ENCODE measurements at places on chromosomes 13 and 19.

DNA sequence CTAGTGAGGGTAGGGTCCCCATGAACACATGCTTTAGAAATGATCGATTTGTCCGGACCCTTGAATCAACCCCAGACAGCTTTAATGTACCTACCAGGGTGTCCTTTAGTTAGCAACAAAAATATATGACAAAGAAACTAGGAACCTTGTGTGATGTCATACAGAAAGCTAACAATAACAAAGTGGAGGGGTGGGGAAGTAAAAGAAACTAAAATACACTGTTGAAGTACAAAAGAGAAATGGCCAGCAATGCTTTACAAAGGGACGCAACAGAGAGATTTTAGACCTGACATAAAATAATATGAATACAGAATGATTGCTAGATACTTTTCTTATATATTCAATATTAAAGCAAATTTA is 40.0 kb downstream of the DZIP1 start:
- no peak for DNase-seq

DNA sequence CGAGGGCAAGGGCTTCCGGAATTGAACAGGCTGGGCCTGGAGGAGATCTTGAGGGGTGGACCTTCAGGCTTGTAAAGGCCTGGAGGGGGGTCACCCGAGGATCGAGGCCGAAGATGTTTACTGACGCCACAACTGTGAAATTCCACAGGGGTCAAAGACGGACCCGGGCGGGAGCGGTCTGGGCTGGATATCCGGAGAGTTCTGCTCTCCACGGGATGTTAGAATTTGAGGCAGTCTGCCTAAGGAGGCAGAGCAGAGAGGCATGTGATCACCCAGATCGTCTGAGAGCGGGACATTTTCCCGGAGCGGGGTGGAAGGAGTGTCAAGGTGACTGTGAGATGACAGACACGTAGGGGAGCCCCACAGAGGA is 13.2 kb downstream of the KLHL26 start:
- DNase-seq = no peak

DNA sequence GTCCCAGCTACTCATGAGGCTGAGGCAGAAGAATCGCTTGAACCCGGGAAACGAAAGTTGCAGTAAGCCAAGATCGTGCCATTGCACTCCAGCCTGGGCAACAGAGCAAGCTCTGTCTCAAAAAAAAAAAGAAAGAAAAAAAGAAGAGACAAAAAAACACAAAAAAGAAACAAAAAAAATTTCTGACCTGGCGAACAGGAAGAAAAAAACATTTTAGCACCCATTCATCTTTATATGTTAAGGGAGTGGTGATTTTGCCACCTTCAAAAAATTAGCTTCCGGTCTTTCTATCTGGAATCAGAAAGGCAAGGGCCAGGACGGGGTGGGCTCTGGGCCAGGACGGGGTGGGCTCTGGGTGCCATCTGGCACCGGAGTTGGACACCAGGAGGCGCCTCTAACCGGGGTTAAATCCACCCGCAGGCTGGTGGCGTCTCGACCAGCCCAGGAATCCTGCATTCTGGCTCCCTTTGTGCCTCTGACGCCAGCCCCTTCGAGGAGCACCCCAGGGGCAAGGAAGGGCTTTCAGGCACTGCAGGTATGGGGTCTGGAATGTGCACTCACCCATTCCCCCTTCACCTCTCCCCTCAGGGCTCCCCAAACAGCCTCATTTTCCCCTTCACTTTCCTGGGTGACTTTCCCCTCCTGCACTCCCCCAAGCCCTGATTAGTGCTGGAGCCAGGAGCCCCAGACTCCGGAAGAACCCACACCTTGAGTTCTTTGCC is 10.4 kb upstream of the ZSWIM4 start:
- no peak for DNase-seq

- no peak for DNase-seq
Observed at GRCh38 chr13:43389983-43390382, 366.6 kb downstream of the DNAJC15 start.

GRCh38 chr19:36604656-36605100 is 435 bp upstream of the ZNF382 start:
- DNase-seq = peak; percentile 40

DNA sequence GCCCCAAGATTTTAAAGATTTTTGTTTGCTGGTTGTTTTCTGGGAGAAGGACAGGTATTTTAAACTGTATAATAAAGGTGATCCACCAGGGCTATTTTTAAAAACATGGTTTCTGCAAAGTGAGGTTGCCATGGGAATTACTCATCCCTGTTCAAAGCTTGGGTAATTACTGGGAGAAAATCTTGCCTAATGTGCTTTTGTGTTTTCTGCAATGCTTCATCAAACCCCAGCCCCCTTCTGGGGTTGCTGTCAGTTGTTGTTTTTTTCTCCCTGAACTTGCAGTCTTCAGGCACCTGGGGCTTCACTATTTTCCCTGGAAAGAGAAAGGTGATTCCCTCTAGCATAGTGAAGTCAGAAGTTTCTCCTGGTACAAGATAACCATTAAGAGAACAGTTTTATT is 277.2 kb downstream of the NALCN start:
- DNase-seq = no peak

GRCh38 chr19:6014551-6015135 is 36.7 kb upstream of the RANBP3 start:
- no peak for DNase-seq

DNA sequence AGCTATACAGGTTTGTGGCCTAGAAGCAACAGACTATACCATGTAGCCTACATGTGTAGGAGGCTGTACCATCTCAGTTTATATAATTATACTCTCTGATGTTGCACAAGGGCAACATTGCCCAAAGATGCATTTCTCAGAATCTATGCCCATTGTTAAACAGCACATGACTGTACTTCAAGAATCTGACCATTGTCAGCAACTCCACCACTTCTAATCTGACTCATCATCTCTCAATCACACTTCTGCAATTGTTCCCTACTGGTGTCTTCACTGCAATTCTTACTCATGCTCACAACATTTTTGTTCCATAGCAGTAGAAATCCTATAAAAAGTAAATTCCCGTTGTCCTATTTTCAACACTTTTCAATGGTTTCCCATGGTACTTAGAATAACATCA is 63.9 kb upstream of the ATXN8OS start:
- no peak for DNase-seq

- peak; percentile 82 for DNase-seq
Observed at GRCh38 chr19:55086730-55087541, 11.3 kb downstream of the EPS8L1 start.

GRCh38 chr13:113746143-113746525 is 12.9 kb upstream of the TMEM255B start:
- no peak for DNase-seq

DNA sequence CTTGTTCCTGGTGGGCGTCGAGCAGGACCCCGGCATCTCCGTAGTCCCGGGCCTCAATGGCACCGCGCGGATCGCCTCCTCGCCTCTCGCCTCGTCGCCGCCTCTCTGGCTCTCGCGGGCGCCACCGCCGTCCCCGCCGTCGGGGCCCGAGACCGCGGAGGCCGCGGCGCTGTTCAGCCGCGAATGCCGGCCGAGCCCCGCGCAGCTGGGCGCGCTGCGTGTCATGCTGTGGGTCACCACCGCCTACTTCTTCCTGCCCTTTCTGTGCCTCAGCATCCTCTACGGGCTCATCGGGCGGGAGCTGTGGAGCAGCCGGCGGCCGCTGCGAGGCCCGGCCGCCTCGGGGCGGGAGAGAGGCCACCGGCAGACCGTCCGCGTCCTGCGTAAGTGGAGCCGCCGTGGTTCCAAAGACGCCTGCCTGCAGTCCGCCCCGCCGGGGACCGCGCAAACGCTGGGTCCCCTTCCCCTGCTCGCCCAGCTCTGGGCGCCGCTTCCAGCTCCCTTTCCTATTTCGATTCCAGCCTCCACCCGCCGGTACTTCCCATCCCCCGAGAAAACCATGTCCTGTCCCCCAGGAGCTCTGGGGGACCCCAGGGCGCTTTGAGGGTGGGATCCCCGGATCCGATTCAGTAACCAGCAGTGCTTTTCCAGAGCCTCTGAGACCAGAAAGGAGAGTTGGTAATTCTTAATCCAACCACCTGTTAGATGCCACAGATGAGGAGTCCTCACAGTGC is 885 bp downstream of the MLNR start:
- no peak for DNase-seq

- no peak for DNase-seq
Observed at GRCh38 chr13:113411216-113412023, 41.9 kb downstream of the ADPRHL1 start.

GRCh38 chr13:92510416-92510815 is 716.2 kb upstream of the GPC6 start:
- DNase-seq = no peak

DNA sequence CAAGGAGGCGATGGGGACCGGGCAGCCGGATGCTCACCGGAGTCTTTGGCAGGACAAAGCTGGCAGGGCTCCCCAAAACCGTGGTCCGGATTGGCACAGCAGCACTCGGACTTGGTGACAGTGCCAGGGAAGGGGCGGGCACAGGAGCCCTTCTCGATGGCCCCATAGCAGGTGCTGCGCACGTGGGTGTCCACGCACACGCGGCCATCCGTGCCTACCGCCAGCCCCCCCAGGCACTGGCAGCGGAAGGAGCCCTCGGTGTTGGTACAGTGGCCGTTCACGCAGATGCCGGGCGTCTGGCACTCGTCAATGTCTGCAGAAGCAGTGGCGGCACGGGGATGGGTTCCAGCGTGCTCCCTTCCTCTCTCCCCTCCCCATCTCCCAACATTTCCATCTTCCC is 17.9 kb downstream of the FBN3 start:
- no peak for DNase-seq

GRCh38 chr19:21023901-21024300 is 3.4 kb downstream of the ZNF430 start:
- DNase-seq = no peak

DNA sequence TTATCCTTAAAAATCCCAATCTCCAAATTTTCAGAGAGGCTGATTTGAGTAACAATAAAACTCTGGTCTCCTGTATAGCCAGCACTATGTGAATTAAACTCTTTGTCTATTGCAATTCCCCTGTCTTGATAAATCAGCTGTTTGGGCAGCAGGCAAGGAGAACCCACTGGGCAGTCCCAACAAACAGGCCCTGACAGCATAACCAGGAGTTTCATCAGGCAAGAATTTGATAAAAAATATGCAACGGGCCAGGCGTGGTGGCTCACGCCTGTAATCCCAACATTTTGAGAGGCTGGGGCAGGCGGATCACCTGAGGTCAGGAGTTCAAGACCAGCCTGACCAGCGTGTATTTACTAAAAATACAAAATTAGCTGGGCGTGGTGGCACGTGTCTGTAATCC is 42.1 kb downstream of the STK24 start:
- DNase-seq = no peak

DNA sequence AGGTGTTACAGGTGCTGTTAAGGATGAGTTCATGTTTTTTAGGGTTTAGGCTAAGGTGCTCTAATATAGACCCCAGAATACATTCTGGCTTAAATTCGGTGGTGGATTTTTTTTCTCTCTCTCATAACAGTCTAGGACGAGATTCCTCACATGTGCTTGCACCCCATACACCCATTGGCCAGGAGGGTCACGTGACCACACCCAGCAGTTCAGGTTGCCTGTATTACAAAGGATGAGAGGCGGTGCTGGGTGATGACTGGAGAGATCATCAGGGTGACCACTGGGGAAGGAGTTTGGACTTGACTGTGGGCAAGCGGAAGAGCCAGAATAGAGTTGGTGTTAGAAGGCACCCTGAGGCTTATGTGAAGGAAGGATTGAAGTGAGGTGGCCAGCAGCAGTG is 27.7 kb downstream of the PPP2R1A start:
- no peak for DNase-seq

DNA sequence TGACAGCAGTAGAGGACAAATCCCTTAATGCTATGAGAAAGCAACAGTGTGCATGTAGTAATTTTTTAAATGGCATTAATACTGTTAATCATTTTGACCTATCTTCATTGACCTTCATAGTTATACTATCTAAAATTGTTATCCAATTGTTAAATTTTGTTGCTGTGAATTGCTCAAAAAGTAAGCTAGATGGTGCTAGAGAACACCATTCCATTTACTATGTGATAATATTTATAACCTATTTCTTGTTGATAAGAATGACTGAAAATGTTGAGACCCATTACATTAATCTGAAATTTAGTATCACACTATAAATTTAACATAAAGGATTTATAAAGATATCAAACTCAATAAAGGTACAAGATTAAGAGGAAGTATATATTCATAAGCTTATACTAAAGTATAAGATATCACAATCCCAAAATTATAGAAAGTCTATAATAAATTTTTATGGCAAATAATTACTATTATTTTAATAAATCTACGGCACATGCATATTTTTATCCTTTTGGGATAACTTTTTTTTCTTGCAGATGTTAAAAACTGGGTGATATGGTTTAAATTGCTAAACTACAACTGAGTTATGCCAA is 1573.3 kb downstream of the PCDH9 start:
- DNase-seq = no peak

DNA sequence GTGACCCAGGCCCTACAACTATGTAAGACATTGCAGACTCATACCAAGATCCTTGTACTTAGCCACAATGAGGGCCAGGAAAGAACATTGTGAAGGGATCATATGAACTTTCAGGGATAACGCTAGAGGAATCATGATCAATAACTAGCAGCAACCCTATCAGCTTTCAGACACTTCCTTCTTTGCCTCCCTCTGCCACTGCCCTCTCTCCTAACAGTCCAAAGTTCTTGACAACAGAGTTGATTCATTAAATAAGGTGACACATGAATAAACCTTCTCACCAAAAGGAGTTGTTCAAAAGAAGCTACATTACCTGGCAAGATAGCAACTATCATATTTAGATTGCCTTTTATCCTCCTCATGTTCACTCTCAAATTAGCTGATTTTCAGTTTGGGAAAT is 272.2 kb upstream of the DACH1 start:
- no peak for DNase-seq

GRCh38 chr13:38539632-38540031 is 147.2 kb upstream of the FREM2 start:
- DNase-seq = no peak

DNA sequence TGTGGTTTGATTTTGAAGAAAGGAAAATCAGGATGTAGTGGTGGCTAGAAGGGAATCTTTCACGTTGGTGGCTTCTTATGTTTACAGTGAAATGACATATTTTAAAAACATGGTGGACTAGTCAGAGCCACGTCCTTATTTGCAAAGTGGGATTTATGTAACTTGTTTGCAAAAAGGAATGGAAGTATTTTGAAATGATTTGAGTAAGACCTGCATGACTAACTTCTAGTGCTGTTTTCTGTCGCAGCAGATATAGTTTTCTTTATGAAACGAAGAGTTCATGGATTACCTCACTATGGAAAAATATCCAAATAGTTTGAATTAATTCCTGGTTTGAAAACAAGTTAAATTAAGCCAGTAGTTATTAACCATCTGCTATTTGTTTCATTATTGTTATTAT is 476.5 kb downstream of the MYO16 start:
- DNase-seq = no peak

GRCh38 chr19:38213911-38214625 is 10.0 kb downstream of the DPF1 start:
- no peak for DNase-seq

- no peak for DNase-seq
Observed at GRCh38 chr19:782185-782877, 14.9 kb upstream of the PTBP1 start.
